ENCODE measurements at places on chromosomes 1 and 21.
A peak's percentile ranks its signal among the peaks of the same experiment; 100 is the strongest.

DNA sequence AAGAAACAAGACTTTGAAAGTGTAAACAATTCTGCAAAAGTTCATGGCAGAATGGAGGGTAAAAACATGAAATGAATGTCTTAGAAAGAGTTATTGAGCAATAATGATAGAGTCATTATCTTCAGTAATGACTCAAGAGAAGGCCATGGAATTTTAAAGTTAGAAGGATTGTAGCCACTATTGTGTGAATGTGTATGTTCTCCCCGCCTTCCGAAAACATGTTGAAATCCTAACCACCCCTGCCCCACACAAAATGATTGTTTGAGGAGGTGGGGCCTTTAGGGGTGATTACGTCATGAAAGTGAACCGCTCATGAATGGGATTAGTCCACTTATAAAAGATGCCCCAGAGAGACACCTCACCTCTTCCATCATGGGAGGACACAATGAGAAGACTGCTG, 93.8 kb upstream of the CCDC190 start:
- DNase-seq, result no peak

DNA sequence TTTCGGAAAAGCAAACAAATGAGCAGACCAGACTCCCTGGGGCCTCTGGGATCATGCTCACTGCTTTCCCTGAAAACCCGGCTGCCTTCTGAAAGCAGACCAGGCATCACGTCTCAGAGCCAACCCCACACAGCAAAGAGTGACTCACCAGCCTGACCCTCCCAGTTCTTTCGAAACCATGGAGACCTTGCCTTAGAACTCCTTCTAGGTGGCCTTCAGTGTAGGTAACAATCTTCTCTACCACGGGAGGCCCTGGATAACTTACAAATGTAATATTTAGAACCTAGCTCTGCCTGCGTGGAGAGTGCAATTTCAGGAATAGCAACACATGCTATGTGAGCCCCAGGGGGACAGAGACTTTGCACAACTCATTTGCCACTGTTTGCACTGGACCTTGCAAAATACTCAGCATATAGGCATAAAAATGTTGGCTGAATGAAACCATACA, 105.2 kb downstream of the SUSD4 start:
- DNase-seq, result peak; percentile 51

- DNase-seq, result peak; percentile 59
These were observed 23.9 kb upstream of the SPATA6 start for GRCh38 chr1:48495911-48496310.

GRCh38 chr1:172897738-172898137, 153.0 kb downstream of the TNFSF18 start:
- peak; percentile 40 for DNase-seq

All from LHCN-M2 (cell line).